ENCODE measurements at places on chromosomes 11 and 22. TPM values are rescaled to one million over a fixed set of nuclear protein-coding genes. Genes with fewer than 3 reads are reported as not detected.
A peak's percentile ranks its signal among the peaks of the same experiment; 100 is the strongest.

- DNase-seq = no peak
Measured at GRCh38 chr11:31887180-31887579, 76.1 kb upstream of the PAX6 start.

GRCh38 chr22:40818747-40819598, at the start of gene SLC25A17:
Gene SLC25A17 (minus strand): TSS chr22:40819346. CDS start chr22:40819248, 98 bp downstream.
- DNase-seq = peak; percentile 92

GRCh38 chr11:61866958-61867343, 24.4 kb downstream of the FADS3 start:
- DNase-seq = no peak

- no peak for DNase-seq
Measured at GRCh38 chr11:110501428-110501827, 71.7 kb downstream of the FDX1 start.

DNA sequence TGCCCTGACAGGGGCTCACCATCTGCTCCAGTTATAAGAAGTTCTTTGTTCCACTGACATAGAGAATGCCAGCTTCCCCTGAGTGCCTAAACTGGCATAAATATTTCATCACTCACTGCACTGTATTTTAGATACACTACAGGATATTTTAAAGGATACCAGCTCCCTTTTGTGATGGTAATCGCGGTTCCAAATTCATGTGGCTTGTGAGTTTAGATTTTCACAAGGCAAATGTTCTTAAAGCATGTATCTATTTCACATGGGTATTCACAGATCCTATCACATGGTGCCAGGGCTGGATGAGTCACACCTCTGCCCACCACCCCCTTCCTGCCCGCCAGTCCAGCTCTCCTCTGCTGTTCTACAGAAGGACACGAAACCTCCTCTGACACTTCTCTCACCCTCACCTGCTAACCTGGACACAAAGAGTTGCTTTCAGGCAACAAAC, 105.5 kb downstream of the KCNC1 start:
- no peak for DNase-seq

DNA sequence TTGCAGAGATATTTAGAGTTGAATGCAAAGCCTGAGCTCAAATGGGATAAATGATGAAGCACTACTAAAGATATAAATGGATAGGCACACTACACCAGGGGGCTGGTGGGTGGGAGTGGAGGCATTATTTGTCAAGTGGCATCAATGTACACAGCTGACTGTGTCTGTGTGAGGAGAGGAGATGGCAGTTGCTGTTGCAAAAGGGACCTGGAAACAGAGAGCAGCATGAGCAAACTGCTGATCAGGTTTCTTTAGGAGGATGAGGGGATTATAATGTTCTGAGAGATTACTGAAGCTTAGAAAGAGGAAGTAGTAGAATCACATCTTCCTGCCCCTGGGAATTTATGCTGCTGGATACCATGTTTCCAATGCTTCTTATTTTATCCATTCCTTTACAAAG, 39.4 kb upstream of the LIN7C start:
- DNase-seq = no peak

GRCh38 chr11:35398881-35399280, 20.5 kb downstream of the SLC1A2 start:
- DNase-seq = no peak

DNA sequence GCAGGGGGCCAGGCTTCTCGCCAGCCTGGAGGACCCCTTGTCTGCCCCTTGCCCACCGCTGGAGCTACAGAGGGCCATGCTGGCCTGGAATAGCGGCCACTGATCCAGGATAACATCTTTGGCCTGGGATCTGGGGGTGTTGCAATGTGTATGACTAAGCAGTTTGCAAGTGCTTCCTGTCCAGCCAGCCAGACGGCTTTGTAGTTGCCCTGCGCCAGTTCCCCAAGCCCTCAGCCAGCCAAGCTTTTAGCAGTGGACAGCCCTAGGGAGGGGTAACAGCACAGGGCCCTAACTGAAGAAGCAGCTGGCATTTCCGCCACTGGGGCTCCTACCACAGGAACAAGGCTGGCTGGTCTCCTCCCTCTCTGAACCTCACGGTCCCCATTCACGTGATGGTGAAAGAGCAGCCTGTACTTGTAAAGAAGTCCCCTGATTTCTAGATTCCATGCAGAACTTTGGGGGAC, 32.1 kb downstream of the UQCR10 start:
- peak; percentile 95 for DNase-seq

DNA sequence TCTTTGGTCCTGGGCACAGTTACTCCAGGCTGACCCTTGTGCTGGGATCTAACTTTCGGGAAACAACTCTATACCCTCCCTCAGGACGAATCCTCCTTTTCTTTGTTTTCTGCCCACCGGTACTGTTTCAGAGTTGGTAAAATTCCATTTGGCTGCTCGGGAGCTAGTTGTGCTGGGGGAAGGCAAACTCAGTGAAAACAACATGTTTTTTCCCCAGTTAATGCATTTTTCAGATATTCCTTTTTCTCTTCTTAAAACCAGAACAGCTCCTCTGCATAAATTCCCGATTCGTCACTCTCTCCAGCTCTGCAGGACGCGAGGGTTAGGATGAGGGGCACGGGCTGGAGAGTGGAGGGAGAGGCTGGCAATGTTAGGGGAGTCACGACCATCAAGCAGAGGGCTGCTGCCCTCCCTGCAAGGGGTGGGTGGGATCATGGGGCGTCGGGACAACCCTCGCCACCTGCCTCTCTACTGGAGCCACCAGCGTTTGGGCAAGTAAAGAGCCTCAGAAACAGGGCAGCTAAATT, 31.3 kb downstream of the LRRC10B start:
- DNase-seq = no peak

DNA sequence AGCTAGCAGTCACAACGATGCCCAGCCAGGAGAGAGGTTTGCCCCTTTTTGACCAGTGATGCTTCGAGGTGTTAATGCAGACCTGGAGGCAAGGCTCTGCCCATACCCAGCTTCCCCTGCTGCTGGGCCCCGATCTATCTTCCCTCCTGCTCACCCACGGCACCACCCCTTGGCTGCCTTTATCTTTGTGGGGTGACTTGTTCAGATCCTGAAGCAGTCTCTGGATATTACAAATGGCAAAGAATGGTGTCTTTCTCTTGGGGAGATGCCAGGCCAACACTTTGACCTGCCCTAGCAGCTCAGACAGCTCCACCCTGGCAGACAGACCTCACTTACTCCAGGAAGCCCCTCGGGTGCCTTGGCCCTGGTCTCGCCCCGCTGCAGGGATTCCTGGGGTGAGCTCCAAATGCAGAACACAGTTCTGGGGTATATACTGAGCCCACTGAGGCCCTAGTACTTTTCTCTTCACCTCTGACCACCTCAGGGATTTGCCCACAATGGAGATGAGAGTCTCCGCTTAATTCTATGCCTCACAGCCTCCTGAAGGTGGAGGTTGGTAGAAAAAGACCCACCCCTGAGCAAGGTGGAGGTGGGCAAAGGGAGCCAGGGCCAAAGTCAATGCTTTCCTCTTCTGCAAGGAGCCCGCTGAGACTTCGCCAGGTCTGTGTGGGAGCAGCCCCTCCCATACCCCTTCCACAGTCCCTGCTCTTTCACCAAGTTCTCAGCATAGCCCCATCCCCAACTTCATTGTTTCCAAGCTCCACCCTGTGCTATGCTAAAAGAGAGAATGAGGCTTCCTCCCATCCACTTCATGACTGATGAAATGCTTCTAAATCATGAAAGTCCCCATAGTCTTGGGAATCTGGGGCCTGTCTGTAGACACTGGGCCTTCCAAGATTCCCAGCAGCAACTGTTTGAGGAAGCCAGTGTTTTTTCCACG, 11.1 kb upstream of the ST3GAL4 start:
- DNase-seq = no peak

MIAT gene
- 0.60 TPM for total RNA-seq

MB gene
- total RNA-seq = 0.48 TPM

BET1L gene
- 33.6 TPM for total RNA-seq
